Breast epithelium (tissue), 4 donors: ENCODE measurements at places on chromosomes 3 and 15. TPM values are rescaled to one million over a fixed set of nuclear protein-coding genes. Genes with fewer than 3 reads are reported as not detected.

- no peak for DNase-seq
These were observed 133.3 kb downstream of the OSBPL10 start for GRCh38 chr3:31847760-31848159.

Gene PODXL2
- 8.8 TPM for total RNA-seq

Gene EFCAB12
- total RNA-seq, result 1.0 TPM

- DNase-seq, result no peak
These were observed 11.2 kb upstream of the P2RY1 start for GRCh38 chr3:152823781-152824180.

- no peak for DNase-seq
These were observed 115.1 kb downstream of the DNAJB8 start for GRCh38 chr3:128351546-128351945.

GRCh38 chr3:197547306-197548011 lies 8.3 kb downstream of the BDH1 start:
- no peak for DNase-seq

GRCh38 chr3:162492446-162493081 lies 996.0 kb downstream of the OTOL1 start:
- no peak for DNase-seq

DNA sequence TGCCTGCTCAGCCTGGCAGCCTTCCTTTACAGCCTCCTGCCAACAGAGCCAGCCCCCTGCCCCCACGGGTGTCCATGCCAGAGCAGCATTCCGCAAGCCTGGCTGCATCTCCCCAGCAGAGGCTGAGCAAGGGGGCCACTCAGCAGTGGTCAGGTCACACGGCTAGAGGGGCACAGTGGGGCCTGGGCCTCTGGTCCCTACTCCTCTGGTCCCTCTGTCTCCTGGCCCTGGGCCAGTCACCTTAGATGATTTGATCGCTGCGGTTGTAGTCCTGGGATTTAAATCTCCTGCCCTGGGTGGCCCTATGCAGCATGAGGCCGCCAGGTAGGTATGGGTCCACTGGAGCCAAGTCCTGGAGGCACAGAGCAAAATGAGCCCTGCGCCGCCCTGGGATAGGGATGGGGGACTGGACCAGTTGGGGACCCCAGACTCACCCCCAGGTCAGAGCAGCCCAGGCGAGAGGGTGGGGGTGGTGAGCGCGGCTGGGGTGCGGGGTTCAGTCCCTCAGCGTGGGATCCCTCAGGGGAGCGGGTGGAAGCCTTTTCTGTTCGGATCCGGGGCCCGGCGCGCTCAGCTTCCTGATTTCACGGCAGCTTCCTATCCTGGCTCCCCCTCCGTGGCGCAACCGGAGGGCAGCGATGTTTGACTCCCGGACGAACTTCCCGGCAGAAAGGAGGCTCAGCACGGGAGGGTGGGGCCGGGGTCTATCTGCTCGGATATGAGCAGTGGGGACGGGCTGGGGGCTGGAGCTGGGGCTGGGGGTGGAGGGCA lies at the start of gene ZBTB47:
Gene ZBTB47 (plus strand): TSS at position 138 of the 771 bp plus-strand sequence. CDS start 4,659 bp downstream, outside the sequence.
- no peak for DNase-seq

- DNase-seq, result no peak
These were observed 101.9 kb upstream of the ZPLD1 start for GRCh38 chr3:102332934-102333333.

GRCh38 chr3:159865041-159865579 lies 123.5 kb upstream of the IL12A start:
- DNase-seq, result no peak

- no peak for DNase-seq
These were observed 14.8 kb upstream of the SH3BP5 start for GRCh38 chr3:15347063-15347736.

DNA sequence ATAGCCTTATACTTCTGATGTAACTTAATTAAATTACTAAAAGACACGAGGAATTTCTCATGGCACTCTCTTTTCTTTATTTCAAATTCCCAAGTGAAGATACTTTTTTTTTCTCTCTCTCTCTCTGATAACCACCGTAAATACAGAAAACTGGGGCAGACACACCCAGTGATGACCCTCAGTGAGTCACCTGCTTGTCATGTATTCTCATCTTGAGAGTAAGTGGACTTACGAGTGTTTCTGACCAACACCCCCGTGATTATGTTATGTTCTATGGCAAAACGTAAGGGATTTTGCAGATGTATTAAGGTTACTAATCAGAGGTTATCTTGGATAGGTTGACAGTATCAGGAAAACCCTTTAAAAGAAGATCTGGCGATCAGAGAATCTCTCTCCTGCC lies 348.8 kb upstream of the ZNF717 start:
- no peak for DNase-seq

Gene EXOSC7
- 54.9 TPM for total RNA-seq

DNA sequence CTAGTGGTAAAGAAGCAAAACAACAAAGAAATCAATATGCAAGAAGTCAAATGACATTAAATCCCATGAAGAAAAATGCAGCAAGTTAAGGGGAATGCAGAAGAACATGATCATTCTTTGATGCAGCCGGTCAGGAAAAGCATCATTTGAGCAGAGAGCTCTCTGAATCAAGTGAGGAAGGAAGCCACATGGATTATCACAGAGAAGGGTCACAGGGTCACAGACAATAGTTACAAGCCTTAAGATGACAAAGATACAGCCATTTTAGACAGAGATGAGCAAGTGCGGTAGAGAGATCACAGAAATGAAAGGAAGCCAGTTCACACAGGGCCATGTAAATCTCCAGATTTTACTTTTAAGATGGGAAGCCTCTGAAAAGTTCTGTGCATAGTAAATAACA lies 43.9 kb downstream of the UBE3A start:
- no peak for DNase-seq

DNA sequence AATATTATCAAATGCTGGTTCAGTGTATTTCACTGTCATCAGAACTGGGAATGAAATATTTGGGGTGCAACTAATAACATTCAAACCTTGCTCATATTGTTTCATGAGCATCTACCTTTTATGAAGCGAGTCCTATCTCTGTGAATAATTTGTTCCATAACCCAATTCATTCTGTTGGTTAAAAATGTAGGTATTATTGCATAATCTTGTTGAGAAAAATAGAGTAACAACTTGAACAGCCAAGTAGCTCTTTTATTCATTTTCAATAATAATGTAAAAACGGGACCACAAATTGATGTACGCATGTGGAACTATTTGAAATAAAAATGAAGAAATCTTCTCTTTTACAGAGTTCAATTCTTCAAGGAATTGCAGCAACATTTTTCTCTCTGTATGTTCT lies 30.1 kb upstream of the TBC1D5 start:
- DNase-seq, result no peak
